Retina (tissue), 1 donor: ENCODE measurements at places on chromosomes 2 and 18.

- no peak for DNase-seq
These were observed 5.2 kb upstream of the RMC1 start for GRCh38 chr18:23498117-23498516.

DNA sequence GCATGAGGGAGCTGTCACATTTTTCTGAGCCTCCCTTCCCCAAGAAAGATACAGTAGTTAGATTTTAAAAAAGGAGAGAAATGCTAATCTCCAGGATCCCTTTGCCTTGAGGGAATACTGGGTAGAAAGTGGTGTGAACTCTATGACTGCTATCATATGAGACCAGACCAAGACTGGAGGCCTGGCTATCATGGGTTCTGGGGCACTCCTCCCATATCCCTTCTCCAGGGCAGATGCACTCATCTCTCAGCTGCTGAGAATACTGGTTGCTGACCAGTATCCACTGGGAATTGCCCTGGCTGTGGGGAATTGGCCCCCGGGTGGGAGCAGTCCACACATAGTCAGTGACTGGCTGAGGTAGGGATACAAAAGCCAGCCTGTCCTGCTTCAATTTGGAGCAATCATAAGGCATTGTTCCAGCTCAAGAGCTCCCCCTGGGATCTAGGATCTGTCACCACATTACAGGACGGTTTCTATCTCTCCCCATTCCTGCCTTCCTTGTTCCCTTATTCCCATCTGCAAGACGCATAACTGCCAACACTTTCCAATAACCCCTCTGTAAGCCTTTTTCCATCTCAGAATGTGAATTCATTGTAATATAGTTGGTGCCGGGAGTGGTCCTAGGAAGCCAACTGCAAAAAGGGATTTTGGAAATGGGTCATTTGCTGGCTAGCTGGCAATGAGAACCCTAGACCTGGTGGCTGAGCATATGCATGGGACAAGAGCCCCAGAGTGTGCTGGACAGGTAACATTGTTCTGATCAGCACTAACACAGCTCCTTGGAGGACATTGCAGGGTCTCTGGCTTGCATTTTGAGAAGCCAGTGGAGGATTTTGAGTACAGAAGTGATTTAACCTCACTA lies 35.4 kb upstream of the REEP1 start:
- DNase-seq: peak; percentile 53

DNA sequence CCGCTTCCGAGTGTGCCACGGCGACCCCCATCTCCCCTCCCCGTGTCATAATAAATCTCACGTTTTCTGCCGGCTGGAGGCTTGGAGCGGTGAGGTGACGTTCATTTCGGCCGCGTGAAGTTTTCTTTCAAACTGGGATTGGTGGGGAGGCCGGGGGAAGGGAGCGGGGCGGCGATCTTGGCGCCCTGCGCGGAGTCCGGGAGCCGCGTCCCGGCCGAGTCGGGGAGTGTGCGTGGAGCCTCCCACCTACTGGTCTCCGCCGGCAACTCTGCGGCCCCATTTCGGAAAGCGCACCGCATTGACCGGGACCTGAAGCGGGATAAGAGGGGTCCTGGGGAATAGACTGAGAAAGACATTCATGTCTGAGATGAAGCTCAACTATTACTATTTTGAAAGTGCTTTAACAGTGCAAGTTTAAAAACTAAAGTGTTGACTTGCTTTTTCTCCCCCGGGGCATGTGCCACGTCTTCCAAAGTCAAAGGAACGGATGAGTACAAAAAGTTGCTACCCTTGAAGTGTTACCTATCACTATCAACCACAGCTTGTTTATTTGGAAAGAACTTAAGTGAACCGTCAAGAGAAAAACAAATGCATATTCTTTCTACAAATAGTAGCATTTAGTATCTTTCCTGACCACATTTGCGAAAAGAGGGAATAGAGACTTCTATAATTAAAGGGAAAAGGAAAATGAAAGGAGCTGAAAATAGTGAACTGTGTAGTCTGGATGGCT lies 818 bp upstream of the IKZF2 start:
- DNase-seq: peak; percentile 80

GRCh38 chr2:40803900-40804299 lies 352.0 kb upstream of the SLC8A1 start:
- DNase-seq: no peak

GRCh38 chr18:44564922-44565321 lies 115.8 kb upstream of the SETBP1 start:
- no peak for DNase-seq
